ENCODE measurements at places on chromosomes 2 and 18. TPM values are rescaled to one million over a fixed set of nuclear protein-coding genes. Genes with fewer than 3 reads are reported as not detected.

Gene ANKRD30B
- total RNA-seq, result 0.59 TPM

Gene TMEFF2
- total RNA-seq, result 0.10 TPM

Gene CACNB4
- 0.10 TPM for total RNA-seq

Gene ZNF804A
- 0.10 TPM for total RNA-seq

Gene ACTR3
- 389 TPM for total RNA-seq

Gene ADGRF3
- total RNA-seq, result under 0.01 TPM

Gene GKN1
- total RNA-seq, result not detected

Gene RPRM
- total RNA-seq, result not detected

Gene ANO7
- total RNA-seq, result 0.72 TPM

Gene CAPN14
- total RNA-seq, result 0.96 TPM

Gene SLC4A3
- total RNA-seq, result 3.0 TPM

Gene DCDC2C
- total RNA-seq, result not detected

Gene RNU2-63P
- total RNA-seq, result not detected

Gene PLEK
- not detected for total RNA-seq

Gene DSG3
- total RNA-seq, result not detected

Gene HJURP
- total RNA-seq, result 115 TPM

Gene AMER3
- not detected for total RNA-seq

Gene HOXD4
- total RNA-seq, result 7.2 TPM

Gene CTDSP1
- 62.4 TPM for total RNA-seq

Gene GRHL1
- total RNA-seq, result 0.36 TPM

Gene SP140L
- 9.0 TPM for total RNA-seq

Gene COL3A1
- 33.6 TPM for total RNA-seq
